ENCODE measurements at places on chromosomes 4 and X.
A peak's percentile ranks its signal among the peaks of the same experiment; 100 is the strongest.

DNA sequence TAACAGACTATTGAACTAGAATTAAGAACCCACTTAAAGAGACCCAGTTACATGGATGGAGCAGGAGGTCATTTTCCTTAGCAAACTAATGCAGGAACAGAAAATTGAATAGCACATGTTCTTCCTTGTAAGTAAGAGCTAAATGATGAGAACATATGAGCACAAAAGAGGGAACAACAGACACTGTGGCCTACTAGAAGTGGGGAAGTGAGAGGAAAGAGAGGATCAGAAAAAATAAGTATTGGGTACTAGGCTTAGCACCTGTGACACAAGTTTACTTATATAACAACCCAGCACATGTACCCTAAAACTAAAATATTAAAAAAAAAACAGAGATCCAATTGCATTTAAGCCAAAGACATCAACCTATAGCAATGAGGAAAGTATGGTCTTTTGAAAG is 26.2 kb downstream of the ARAP2 start:
- no peak for DNase-seq

- DNase-seq = no peak
Observed at GRCh38 chr4:152990471-152991131, 54.5 kb downstream of the FHDC1 start.

DNA sequence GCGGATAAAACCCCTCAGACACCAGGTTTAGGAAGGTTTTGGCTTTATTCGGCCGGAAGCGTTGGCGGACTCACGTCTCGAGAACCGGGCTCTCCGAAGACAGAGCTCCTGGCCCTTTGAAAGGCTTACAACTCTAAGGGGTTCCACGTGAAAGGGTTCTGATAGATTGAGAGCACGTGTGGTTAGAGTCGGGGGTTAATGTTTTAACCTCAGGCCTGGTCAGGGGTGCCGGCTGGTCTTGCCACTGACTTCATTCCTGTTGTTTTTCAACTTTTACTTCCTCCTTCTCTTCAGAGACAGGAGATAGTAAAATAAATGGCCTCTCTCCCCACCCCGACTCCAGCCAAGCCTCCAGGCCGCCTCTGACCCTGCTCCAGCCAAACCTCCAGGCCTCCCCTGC is 4.7 kb upstream of the ASMT start:
- no peak for DNase-seq

- no peak for DNase-seq
Observed at GRCh38 chr4:81839347-81840042, 367.8 kb upstream of the RASGEF1B start.

DNA sequence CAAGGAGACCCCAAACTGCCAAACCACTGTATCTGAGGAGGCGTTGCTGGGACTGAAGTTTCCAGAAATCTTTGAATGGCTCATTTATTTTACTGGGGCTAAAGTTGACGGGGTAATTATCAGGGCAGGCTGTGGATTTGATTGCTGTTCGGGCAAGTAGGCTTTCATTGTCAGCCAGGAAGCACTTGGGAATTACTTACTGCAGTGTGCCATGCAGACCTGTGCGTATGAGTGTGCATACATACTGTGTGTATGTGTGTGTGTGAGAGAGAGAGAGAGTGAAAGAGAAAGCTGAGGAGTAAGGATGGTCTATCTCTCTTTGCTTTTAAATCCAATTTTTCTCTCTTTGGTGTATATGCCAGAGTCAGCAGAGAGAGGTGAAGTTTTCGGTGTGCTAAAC is 122.7 kb downstream of the NPNT start:
- DNase-seq = no peak

GRCh38 chrX:16970977-16971376 is 24.5 kb downstream of the REPS2 start:
- DNase-seq = no peak

- DNase-seq = no peak
Observed at GRCh38 chr4:140297221-140297570, 76.2 kb upstream of the SCOC start.

GRCh38 chr4:177191586-177191985 is 118.1 kb upstream of the NEIL3 start:
- DNase-seq = no peak

DNA sequence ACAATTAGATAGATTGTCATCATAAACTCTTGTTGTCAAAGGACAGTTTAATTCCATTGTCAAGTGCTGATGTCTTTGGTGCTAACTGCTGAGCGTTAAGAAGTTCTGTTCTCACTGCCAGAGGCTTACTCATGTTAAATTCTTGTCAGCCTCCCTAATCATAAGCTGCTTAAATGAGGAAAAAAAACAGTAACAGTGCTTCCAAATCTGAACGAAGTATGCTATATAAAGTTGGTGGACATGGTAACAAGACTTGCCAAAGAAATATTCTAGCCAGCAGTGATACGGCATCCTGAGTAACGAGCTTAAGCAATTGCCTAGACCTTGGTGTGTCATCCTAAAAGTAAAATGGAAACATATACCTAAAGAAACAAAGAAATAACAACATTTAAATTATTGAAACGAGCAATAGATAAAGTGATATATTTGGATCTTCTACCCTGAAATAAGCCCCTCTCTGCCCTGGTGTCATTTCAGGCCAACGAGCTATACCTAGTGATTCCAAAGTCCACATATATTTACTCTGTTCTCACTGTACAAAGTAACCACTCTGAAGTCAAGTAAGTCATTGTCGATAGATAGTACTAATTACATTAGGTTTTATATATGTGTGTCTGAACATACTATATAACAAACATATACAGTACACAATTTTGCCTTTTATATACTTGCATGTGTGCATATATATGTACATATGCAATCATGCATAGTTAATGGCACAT is 339.7 kb upstream of the HS3ST1 start:
- DNase-seq = no peak

GRCh38 chr4:105520819-105521790 is 31.3 kb upstream of the ARHGEF38 start:
- peak; percentile 19 for DNase-seq

- DNase-seq = no peak
Observed at GRCh38 chr4:138562544-138562991, 320.4 kb upstream of the SLC7A11 start.

DNA sequence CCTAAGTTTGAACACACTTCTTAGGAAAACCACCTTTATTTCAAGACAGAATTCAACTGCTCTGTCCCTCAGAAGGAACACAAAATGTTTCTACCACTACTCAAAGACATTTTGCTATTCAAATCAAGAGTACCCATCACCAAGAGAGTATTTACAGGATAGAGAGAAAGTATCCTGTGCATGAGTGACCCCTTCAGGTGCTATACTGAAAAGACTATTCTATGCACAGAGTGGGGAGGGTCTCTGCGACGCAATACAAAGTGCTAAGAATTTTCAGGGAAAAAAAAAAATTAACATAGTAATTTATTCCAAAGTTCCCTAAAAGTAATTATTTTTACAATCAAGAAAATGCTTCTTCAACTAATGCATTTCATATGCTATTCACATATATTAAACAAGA is 346.4 kb upstream of the FAM241A start:
- DNase-seq = no peak

- DNase-seq = no peak
Observed at GRCh38 chr4:152257601-152258066, 278.3 kb downstream of the FBXW7 start.

- no peak for DNase-seq
Observed at GRCh38 chrX:150769408-150769807, 76.2 kb downstream of the MTMR1 start.

GRCh38 chrX:46326161-46326560 is 219.1 kb downstream of the ZNF674 start:
- no peak for DNase-seq

- DNase-seq = no peak
Observed at GRCh38 chr4:23993373-23993772, 103.5 kb upstream of the PPARGC1A start.

GRCh38 chr4:147307896-147308674 is 172.8 kb upstream of the EDNRA start:
- DNase-seq = no peak

- no peak for DNase-seq
Observed at GRCh38 chr4:7020856-7021255, 22.3 kb upstream of the TADA2B start.

DNA sequence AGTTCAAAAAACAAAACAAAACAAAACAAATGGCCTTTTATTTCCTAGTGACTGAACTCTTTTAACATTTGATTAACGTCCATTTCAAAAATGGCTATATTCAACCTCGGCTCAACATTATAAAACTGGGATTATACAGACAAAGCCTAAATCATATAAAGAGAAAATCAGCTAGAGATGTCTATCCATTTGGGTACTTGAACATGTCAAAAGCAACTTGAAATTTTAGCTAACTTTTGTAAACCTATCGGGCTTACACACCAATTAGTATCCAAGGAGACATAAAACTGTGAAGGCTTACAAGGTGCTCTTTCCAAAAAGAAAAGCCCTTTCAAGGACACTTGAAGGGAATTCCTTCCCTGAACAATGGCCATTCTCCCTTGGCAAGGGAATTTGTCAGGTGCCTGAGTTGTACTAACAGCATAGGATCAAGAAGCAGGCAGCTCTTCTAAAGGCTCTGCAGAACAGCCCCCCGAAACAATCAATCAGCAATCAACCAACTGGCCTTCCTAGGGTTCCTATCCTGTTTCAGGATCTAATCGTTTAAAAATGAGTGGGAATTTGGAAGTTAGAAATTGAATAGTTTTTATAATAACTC is 633.7 kb upstream of the HTR2C start:
- no peak for DNase-seq

DNA sequence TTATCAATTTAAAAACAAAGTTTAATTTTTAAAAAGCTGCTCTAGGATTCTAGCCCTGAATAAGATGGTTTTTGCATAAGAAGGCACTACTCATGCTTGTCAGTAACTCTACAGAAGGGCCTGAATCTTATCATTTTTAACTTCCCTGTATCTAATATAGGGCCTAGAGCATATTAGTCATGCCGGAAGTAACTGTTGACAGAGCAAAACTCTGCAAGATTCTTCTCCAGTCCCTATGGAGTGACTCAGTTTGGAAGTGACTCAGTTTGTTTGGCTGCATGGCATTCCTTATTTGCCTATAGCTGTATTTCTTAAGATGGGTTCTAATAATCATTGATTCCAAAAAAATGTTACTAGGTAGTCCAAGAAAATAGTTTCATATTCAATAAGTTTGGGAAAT is 431.8 kb upstream of the HTR2C start:
- DNase-seq = no peak

GRCh38 chr4:181757098-181757497 is 486.1 kb upstream of the TENM3 start:
- no peak for DNase-seq

DNA sequence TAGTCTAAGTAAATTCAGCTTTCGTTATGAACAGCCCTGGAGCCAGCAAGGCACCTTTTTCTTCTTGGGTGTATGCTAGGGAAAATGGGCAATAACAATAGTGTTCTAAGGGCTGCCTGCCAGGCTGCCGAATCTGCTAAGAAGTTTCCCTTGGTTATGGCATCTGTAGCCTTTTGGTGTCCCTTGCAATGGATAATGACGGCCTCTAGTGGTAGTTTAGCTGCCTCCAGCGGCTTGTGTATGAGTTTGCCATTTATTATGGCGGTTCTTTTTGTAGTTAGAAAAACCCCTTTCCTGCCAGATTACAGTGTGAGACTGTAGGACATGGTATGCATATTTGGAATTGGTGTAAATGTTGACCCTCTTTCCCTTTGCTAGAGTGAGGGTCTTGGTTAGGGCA is 78.9 kb upstream of the SPIN4 start:
- DNase-seq = no peak

DNA sequence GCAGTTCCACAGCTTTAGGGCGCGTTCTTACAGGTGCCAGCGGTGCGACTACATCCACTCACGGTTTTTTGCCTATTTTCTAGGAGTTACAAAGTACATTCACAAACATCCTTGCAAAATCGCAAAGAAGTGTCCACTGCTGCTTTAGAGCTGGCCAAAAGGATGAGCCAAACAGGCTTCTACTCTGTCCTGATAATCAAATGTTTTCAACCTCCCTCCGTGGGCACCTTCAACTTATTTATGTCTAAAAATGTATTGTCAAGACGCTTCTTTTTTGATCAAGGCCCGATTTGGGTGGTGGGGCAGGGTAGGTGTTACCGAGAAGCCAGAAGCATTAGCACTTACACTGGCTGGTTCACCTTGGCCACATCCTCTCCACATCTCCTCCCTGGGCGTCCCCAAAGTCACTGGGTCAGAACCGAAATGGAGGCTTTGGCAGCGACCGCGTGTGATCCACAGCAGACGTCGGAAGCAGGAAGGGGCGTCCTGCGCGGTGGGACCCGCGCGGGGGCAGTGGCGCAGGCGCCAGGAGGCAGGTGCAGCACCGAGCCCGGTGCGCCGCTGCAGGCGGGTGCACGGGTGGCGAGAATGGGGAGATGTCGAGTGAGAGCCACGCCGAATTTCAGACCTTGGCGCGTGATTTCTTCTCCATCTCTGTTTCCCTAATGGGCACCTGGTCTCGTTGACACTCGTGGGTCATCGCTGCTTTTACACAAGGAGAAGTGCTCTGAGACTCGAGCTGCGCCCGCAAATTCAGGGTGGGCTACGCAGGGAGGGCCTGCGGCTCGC is 16.9 kb downstream of the NKX3-2 start:
- DNase-seq = no peak

DNA sequence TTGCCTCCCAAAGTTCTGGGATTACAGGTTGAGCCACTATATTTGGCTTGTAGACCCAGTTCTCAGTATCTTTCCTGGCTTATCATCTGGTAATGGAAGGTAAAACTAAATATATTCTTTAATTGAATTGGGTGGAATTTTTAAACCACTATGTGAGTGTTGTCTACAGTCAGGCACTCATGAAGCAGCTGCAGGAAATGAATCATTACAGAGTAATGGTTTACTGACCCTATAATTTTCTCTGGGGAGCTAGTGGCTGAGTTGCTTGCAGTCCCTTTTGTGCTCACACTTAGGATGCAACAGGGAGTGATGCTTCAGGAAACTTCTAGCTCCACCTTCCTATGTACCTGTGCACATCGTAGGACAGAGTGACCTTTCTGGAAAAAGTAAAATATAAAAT is 4.1 kb upstream of the UGT2B7 start:
- no peak for DNase-seq

DNA sequence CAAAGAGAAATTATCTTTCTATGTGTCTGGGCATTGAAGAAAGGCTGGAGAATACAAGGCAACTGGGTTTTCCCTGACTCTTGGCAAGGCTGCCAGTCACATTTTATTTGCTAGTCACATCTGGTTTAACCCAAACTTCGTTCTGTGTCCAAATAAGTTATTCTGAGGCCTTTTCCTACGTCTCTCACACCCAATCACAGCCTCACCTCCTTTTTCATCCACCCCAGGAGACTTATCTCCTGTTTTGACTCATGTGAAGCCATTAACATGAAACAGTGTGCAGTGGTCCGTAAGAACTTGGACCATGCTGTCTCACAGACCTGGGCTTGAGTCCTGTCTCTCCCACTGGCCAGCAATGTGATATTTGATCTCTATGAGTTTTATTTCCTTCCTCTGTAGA is 59.3 kb downstream of the CNGA2 start:
- no peak for DNase-seq
